ENCODE measurements at places on chromosomes 1 and 21.

DNA sequence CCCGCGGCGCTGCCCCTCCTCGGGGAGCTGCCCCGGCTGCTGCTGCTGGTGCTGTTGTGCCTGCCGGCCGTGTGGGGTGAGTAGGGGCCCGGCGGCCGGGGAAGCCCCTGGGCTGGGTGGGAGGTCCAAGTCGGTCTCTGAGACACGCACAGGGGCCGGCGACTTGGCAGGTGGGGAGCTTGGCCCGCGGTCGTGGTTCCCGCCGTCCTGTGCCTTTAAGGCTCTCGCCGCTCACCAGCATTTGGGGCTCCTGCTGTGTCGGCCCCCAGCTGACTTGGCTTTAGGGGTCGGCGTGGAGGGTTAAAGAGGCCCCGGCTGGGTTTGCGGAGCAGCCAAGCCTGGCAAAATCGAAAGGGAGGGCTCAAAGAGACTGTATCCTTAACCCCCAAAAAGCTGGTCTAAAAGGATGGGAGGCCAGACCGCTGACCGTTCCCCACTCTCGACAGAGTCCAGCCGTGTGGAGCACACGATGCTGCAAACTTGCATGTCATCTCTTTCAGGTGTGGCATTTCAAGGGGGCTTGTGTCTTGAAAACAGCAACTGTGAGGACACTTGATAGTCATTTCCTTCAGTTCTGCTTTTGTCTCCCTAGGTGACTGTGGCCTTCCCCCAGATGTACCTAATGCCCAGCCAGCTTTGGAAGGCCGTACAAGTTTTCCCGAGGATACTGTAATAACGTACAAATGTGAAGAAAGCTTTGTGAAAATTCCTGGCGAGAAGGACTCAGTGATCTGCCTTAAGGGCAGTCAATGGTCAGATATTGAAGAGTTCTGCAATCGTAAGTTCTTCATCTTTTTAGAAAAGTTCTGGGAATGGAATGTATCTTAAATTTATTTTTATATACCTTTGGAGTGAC is 540 bp downstream of the CD55 start:
- DNase-seq: no peak

DNA sequence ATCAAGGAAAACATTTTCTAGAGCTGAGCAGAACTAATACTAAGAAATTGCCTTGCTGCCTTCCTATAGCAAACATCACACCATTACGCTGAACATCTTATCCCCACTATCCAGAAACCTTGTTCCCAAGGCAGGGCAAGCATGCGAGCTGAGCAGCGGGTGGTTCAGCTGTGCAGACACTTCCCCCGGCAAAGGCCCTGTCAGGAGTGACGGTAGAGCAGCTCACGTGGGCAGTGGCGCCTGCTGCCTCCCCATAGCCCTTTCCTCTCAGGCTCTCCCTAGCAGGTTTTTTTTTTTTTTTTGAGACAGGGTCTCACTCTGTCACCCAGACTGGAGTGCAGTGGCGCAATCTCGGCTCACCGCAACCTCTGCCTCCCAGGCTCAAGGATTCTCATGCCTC is 13.7 kb upstream of the ANGPTL7 start:
- no peak for DNase-seq

- DNase-seq: no peak
Measured at GRCh38 chr1:244968471-244968871, 104.1 kb upstream of the HNRNPU start.

DNA sequence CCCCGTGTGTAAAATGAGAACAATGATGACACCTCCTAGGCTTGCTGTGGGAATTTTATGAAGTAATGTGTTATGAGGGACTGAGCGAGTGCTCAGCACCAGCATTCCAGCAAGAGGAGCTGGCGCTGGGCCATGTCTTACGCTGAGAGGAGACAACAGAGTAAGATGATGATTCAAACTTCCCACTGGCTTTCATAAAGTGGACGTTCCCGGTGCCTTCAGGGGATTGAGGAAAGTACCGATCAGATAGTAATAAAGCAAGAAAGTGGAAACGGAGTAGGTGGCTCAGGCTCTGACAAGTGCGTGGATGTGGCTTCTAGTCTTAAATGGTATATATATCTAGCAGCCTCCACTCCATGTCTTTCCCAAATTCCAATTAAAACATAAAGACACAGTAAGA is 23.8 kb downstream of the EPHA10 start:
- DNase-seq: no peak

DNA sequence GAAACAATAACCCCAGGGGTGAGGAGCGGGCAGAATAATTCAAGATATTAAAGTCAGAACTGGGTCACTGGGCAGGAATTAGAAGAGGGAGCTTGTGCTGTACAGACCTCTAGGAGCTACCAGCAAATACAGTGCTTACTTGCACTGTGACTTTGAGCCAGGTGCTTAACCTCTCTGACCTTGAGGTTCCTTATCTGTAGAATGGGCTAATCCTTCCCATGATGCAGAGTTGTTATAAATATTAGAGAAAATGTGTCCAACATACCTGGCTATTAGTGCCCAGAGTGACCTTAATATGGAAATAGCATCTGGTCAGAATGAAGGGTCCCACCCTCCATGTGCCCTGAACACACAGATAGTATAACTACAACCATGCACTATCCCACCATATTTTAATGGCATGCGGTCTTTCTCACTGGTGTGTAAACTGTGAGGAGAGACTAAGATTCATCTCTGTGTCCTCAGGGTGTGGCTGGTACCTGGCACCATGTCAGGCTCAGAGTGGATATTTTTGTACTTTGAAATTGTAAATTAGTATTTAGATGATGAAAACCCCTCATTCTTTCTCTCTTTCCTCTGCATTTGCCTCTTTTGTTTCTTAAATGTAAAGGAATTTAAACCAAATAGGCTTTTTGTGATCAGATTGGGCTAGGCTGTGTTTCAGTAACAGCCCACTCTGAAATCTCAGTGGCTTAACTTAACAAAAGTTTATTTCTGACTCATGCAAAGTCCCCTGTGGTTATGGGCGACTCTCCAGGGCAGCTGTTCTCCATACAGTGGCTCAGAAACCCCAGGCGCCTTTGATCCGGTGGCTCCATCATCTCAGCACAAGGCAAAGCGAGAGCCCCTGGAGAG is 60.0 kb upstream of the ROR1 start:
- no peak for DNase-seq

GRCh38 chr1:22245100-22245650 is 102.3 kb upstream of the WNT4 start:
- DNase-seq: no peak

DNA sequence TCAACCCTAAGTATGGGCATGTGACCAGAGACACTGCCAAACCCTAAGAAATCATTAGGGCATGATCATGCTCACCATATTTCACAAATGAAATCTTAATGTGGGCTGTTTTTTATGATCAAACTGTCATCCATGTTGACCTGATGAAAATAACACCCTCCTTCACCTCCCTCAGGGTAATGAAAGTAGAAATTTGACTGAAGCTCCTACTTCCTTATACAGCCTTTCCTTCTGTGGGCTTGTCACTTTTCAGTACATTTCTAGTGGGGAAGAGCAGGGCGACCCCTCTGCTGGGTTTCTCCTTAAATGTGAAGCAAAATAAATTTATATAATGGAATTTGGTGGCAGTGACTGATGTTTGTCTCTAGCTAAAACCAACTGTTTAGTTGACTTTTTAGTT is 25.9 kb downstream of the IVNS1ABP start:
- DNase-seq: no peak

DNA sequence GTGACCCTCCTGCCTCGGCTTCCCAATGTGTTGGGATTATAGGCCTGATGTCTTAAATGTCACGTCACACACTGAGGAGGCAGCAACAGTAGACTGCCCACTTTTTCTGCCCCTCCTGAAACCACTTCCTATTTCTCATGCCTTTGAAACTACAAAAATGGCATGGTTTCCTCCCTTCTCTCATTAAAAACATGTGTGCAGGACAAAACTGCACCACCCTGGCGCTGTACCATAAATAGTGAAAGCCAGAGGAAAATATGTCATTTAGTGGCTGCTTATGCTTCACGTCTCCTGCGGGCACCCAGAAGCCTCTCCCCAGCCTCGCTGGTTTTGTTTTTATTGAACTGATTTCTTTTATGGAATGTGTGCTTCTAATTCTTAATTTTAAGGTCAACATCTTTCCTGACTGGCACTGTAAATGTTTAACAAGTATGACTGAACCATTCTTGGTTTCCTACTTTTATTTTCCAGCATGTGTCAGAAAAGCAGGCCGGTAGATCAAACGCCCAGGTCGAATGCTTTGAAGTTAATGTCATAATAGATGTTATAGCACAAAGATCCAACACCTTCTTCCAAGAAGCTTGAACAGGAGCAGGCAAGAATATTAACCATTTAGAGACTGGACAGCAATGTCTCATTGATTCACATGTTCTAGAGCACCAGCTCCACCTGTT is 59.6 kb upstream of the C1orf87 start:
- no peak for DNase-seq

- DNase-seq: no peak
Measured at GRCh38 chr1:147569587-147570241, 28.4 kb downstream of the BCL9 start.

DNA sequence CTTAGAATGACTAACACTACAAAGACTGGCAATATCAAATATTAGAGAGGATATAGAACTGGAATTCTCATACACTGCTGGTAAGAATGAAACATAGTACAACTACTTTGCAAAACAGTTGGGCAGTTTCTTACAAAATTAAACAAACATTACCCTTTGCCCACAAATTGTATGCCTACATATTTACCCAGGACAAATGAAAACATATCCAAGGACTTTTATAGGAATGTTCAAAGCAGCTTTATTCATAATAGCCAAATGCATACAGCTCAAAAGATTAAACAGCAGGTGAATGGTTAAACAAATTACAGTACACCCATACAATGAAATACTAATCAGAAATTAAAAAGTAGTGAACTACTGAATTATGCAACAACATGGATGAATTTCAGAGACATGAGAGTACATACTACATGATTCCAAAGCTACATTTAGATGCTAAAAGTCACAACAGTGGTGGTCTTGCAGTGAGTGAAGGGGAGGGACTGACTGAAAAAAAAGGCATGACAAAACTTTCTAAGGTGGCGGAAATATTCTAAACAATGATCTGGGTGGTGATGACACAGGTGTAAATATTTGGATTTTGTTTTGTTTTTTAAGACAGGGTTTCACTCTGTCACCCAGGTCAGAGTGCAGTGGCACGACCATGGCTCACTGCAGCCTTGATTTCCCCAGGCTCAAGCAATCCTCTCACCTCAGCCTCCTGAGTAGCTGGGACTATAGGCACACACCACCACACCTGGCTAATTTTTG is 40.4 kb downstream of the LYST start:
- no peak for DNase-seq

DNA sequence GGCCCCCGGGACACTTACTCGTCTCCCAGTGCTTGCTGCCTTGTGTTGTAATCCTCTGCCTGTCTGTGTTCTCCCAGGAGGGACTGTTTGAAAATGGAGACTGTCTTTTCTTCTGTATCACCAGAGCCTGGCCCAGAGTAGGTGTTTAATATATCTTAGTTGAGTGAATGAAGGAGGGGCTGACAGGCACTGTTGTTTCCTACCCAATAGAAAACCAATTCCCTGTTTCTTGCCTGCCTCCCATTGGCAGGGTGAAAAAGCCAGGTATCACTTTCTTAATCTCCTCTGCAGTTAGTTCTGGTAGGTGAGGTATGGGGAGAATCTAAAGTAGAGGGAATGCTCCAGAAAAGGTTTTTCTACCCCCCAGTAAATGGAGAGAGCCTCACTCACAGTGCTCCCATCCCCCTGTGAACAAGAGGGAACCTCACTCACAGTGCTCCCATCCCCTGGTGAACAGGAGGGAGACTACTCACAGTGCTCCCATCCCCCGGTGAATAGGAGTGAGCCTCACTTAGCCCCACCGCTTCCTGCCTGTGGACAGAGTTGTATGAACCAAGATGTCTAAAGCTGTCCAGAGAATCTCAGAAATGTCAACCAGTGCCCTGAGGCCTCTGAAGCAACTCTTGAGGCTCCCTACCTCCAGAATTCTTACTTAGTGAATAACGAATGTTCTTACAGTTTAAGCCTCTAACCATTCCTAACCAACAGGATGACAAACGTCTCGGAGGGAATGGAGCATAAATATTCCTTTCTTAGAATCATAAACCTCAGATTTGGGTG is at the start of gene GJA5:
TSS of gene GJA5 (minus strand) at position 122 of the 780 bp plus-strand sequence. CDS start 1,364 bp downstream, outside the sequence.
- no peak for DNase-seq

DNA sequence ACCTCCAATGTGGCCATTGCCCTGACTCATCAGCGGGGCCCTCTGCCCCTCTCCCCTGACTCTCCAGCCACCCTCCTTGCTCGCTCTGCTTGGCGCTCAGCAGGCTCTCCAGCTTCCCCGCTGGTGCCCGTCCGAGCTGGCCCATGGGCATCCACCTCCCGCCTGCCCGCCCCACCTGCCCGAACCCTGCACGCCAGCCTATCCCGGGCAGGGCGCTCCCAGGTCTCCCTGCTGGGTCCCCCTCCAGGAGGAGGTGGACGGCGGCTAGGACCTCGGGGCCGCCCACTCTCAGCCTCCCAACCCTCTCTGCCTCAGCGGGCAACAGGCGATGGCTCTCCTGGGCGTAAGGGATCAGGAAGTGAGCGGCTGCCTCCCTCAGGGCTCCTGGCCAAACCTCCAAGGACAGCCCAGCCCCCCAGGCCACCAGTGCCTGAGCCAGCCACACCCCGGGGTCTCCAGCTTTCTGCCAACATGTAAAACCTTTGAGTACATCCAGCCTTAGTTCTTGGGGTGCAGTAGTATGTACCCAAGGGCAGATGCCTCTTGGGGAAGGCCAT is 10.8 kb downstream of the HCN3 start:
- no peak for DNase-seq
